ENCODE measurements at places on chromosomes 3 and 15.

GRCh38 chr3:17290894-17291293 lies 406.1 kb downstream of the PLCL2 start:
- no peak for DNase-seq

GRCh38 chr15:68637767-68638404 lies 59.1 kb downstream of the CORO2B start:
- DNase-seq = no peak

DNA sequence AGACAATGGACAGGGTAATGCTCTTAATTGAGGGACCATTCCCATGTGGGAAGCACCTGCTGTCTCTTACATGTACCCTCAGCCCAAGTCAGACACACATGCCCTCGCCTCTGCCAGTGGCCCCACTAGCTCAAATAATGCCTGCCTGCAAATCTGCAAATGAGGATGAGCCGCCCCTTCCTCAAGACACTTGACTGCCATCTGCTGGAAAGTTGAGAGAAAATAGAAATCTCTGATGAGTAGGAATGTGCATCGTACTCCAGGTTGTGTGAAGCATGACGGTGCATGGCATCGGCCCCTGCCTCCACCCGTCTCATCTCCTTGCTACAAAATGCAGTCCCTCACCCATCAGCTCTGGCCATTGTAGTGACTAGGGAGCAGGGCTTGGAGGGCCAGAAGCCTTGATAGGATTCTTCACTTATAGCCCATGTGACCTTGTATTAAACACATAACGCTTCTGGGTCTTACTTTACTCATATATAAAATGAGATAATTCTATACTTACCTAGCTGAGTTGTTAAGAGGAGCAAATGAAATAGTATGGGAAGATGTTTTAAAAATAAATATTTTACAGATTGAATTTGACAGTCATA lies 6.3 kb upstream of the SCN5A start:
- peak; percentile 14 for DNase-seq

- DNase-seq = no peak
Measured at GRCh38 chr3:188759336-188760005, 412.3 kb upstream of the TPRG1 start.

Data from astrocyte (in vitro differentiated cells and primary cell).